Activated T-cell treated with anti-CD3 and anti-CD28 coated beads, Interleukin-2, amount 50 U/mL, for 4 hours (primary cell): ENCODE measurements at places on chromosomes 11 and 22.
A peak's percentile ranks its signal among the peaks of the same experiment; 100 is the strongest.

GRCh38 chr11:71076525-71077304 is 175.7 kb downstream of the SHANK2 start:
- DNase-seq, result no peak

GRCh38 chr11:69290806-69291205 is 3.1 kb upstream of the MYEOV start:
- no peak for DNase-seq

- no peak for DNase-seq
These were observed 17.0 kb downstream of the CASP12 start for GRCh38 chr11:104881117-104881794.

GRCh38 chr11:66068923-66069714 is 953 bp upstream of the PACS1 start:
- peak; percentile 25 for DNase-seq

GRCh38 chr11:80515097-80515496 is 1074.3 kb upstream of the TENM4 start:
- no peak for DNase-seq

- DNase-seq, result no peak
These were observed 1.8 kb downstream of the YWHAH start for GRCh38 chr22:31945971-31946680.

DNA sequence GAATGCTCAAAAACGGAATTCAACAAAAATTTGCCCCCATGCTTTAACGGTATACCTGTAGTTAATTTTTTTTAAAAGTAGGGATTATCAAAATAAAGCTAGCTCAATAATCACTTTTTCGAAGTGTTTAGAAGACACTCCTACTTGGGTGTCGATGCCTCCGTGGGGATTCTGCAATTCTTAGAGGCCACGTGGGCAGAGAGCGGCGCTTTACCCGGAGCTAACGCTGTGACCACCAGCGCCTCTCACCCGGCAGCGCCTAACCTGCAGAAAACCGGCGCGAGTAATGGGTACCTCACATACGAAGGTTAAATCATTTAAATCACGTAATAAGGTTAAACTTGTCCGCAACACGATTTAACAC is 583 bp downstream of the TAF1D start:
- peak; percentile 56 for DNase-seq

- DNase-seq, result no peak
These were observed 1.4 kb downstream of the TTC12 start for GRCh38 chr11:113315811-113316210.

DNA sequence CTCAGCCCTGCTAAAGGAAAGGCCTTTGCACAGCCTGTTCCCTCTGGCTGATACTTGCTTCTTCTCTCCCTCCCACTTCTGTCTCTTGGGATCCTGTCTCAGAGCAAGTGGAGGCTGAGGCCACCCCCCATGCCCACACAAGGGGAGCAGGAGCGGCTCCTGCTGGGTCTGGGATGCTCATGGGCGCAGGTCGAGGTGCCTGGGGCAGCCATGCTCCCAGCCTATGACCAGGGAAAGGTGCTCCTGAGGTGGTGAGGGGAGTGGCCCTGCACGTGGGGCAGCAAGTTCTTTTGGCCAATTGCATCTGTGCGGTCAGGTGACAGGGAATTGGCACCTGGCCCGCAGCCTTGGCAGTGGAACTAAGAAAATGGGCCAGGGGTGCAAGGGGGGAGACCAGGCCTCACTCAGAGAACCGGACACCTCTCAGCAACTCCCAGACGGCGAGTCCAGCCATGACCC is 1.5 kb downstream of the MAPK11 start:
- no peak for DNase-seq

- peak; percentile 38 for DNase-seq
These were observed 27.4 kb upstream of the YPEL1 start for GRCh38 chr22:21762712-21763581.

GRCh38 chr11:72328366-72329224 is 84.6 kb upstream of the PHOX2A start:
- DNase-seq, result no peak

GRCh38 chr11:109320595-109320994 is 101.4 kb upstream of the C11orf87 start:
- no peak for DNase-seq

GRCh38 chr11:43574949-43575912 is 105.3 kb upstream of the HSD17B12 start:
- DNase-seq, result no peak

DNA sequence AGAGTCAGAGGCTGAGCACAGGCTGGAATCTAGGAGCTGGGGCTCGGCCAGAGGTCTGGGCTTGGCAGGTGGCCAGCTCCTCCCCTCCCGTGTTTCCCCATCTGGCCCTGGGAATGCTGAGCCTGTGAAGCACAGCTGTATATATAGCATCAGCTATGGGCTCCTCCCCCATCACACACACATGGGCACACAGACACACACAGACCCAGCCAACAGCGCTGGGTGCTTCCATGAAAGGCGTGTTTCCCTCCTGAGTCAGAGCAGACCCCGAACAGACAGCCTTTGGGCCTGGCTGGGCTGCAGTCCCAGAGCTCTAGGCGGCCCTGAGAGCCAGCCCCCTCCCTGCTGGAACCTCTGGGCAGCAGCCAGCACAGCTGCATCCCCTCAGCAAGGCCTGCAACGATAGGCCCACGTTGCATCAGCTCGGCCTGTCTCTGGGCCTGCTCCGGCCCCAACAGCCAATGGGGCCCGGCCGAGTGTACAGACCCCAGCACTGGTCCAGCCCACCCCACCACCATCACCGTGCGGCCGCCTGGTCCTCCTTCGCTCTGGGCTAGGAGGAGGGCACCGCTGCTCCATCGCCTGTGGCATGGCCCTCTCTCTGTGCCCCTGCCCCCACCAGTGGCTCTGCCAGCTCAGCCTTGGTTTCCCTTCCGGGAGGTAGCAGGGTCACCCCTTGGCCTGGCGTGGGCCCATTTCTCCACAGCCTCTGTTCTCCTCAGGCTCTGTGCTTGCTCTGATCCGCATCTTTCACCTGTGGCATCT is 7.6 kb upstream of the SERPINH1 start:
- no peak for DNase-seq

DNA sequence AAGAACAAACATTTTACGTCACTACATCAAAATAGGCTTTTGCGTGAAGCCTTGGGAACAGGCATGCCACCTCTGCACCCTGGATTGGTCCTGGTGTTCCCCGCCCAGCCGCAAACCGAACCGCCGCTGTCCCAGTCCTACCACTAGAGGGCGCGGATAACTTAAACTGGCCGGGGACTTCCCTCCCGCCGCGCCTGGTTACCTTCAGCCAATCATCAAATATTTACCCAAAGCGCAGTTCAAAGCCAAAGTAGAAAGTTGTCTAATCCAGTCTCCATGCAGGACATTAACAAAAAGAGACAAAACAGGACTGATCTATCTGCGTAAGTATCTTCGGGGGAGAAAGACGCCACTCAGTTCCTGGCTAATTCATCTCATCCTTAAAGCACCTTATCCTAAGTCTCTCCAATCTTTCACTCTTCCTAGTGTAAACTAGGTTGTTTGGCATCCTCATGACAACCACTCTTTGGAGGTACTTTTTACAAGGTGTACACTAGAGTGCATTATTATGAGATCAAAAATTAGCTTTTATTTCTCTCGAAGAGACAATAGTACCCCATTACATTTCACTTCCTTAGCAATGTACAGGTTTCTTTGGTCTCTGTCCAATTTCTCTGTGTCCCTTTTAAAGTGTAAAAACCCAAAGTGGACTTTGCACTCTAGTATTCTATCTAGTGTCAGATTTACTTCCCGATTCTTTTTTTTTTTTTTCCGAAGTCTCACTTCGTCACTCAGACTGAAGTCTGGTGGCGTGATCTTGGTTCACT is 3.9 kb upstream of the CRY2 start:
- DNase-seq, result peak; percentile 84

GRCh38 chr22:47967831-47968230 is 1205.4 kb downstream of the TBC1D22A start:
- DNase-seq, result no peak

GRCh38 chr11:29162491-29162890 is 854.3 kb downstream of the KCNA4 start:
- DNase-seq, result no peak

DNA sequence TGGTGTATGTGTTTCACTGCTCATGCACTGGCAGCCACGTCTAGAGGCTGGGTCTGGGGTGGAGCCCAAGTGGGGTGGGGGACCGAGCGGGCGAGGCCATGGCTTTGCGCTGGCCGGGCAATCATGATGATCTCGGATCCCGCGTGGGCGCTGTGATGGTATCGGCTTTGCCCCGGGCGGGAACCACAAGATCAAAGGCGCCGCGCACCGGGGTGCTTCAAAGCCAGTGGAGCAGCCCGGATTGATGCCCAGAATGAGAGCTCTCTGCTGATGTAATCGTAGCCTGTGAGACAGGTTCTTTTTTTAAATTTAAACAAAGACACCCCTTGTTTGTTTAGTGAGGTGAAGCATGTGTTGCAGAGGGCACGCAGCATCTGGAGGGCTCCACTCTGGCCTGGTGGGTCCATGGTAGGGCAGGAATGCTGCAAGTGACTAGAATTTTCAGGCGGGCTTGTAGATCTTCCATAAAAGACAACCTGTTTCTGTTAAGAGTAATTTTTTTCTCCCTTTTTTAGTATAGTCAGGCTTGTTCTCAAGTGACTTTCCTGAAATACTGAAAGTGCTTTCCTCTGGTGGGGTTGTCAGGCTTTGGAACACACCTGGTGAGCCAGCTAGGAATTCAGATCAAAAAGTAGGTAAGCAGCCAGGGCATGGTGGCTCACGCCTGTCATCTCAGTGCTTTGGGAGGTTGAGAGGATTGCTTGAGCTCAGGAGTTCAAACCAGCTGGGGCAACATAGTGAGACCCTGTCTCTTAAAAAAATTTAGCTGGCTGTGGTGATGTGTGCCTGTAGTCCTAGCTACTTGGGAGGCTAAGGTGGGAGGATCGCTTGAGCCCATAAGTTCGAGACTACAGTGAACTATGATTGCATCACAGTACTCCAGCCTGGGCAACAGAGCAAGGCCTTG is 40.7 kb downstream of the ZNRF3 start:
- no peak for DNase-seq

- DNase-seq, result peak; percentile 35
These were observed 463 bp downstream of the TMEM126B start for GRCh38 chr11:85628771-85629341.

DNA sequence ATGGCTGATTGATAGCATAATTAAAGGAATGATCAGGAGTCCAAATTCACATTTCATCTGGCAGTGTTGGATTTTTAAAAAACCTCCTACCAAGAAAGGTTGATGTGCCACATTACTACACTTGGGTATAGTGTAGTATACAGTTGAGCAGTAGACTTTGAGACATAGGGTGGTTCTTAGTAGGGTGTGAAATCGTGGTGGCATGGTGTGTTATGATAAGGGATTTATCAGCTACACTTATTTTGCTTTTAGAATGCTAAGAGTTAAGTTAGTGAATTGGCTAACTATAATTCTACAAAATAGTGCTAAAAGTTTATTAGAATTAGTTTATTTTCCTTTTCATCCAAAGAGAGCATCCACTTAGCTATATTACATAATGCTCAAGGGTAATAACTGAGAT is 13.1 kb downstream of the TBCEL start:
- no peak for DNase-seq

GRCh38 chr11:79414041-79414440 is 26.8 kb downstream of the TENM4 start:
- DNase-seq, result no peak

DNA sequence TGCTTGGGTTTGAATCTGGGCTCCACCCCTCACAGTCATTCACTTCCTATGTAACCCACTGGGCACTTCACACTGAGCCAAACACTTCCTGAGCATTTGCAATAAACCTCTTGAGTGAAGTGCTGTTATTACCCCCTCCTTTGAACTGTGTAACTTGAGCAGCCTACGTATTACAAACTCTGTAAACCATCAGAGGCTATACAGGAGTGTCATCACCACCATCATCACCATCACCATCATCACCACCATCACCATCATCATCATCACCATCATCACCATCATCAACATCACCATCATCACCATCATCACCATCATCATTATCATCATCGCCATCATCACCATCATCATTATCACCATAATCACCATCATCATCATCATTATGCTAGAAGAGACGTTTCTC is 18.4 kb downstream of the RTL6 start:
- DNase-seq, result no peak

- no peak for DNase-seq
These were observed 78.3 kb downstream of the EMSY start for GRCh38 chr11:76523147-76523546.

GRCh38 chr22:23910496-23911190 is 16.5 kb downstream of the MIF start:
- no peak for DNase-seq

DNA sequence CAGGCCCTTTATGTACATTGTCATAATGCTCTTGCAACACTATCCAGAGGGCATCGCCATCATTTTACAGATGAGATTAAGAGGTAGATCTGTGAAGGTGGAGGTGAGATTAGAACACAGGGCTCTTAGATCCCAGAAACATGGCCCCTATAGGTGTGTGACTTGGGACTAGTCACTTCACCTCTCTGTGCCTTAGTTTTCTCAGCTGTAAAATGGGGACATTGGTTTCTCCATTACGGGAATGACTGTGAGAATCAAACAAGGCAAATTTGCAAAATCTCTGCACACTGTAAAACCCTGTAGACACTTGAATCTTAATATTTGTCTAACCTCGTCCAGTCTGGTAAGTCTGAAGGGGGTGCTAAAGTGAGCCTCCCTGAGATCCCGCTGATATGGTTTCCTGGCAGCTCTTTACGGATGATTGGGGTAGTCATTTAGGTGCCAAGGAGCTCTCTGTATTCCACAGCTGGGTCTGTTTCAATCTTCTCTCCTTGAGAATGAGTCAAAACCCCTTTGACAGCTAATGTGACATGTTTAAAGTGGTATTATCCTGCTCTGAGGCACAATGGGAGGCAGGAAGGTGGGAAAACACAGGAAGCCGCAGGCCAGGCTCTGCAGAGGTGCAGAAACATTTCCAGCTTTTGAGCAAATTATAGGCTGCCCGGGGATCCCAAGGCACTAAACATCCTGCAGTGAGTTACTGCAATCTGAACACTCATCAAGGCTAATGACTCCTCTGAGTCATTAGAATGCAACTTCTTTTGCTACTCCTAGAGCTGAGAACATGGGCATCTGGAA is 140.8 kb downstream of the CCDC81 start:
- no peak for DNase-seq
